Progenitor cell of endocrine pancreas (in vitro differentiated cells): ENCODE measurements at places on chromosomes 3 and 15.

DNA sequence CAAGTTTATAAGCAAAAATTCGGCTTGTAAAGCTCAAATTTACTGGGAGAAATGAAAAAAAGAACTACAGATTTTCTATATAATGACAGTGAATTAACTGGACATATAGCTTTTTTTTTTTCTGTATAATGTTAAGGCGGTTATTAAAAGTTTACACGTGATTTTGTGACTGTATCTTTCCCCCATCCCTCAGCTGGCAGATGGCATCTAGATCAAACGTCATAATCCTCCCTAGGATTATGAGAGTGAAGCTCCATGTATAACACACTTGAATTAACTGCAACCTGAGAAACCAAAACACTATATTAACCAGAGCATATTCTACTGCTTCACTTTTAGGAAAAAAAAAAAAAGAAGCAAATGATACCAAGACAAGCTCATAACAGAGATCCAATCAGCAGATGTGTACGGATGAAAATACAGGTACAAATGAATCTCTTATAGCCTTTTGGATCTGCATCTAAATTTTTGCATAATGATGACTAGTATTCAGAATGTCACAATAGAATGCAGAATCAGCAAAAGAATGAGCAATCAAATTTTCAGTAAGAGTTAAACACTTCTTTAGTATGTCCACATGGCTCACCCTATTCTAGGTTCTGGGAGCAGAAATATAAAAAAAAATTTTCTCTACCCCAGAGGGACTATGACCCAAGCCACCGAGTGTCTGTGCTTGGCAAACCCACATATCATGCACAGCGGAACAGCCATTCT lies 12.4 kb downstream of the MOBP start:
- no peak overlapping the region for H3K4me3 ChIP-seq
- no peaks in the 10 kb centered on the region for H3K4me1 ChIP-seq
- DNase-seq: no peak
- no peak overlapping the region for H3K27ac ChIP-seq
- no peaks in the 10 kb centered on the region for H3K36me3 ChIP-seq
- no peaks in the 10 kb centered on the region for H3K27me3 ChIP-seq

DNA sequence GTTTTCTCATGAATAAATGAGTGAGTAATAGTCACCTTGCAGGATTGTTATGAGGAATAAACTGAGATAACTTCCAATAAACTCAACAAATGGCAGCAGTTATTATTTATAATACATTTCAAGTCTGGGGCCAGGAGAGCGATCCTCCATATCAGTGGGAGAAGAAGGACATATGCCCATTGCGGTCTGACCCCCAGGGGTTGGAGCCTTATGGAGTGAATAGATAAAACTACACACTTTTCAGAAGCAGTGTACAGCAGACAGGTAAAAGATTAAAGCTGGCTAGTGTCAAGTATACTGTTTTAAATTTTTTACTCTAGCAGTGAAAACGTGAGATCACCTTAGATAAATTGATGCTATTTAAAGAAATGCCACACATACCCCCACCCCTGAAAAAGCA lies 43.5 kb downstream of the DIPK2A start:
- H3K27me3 ChIP-seq: no peaks in the 10 kb centered on the region
- H3K27ac ChIP-seq: no peak overlapping the region
- H3K36me3 ChIP-seq: no peaks in the 10 kb centered on the region
- H3K4me1 ChIP-seq: no peaks in the 10 kb centered on the region

DNA sequence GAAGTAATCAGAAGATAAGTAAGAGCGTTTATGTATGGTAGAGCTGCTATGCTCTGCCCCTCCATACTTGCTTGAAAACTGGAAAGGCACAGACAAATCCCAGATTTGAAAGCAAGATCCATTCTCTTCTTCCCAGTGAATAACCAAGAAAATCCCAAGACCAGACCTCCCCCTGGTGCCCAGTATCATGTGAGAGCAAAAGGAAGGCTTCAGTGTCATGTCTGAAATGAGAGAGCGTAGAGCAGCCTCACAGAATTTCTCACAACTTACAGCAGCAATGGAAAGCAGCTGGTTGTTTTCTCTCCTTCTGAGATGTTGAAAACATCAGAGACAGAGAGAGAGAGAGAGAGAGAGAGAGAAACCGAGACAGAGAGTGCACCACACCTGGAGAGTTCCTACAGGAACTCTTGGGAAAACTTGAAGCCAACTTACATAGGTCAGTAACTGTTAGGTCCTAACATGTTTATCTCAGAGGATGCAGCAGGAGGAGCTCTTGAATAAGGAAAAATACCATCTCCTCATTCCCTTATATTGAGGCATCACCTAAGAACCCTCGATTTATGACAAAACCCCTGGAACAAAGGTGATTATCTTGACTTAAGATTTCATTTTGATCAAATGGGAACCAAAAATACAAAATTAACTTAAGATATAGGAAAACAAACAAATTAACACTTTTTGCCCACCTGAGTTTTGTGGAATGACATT lies 273.3 kb downstream of the NSUN3 start:
- no peaks in the 10 kb centered on the region for H3K36me3 ChIP-seq
- H3K4me1 ChIP-seq: no peaks in the 10 kb centered on the region
- H3K4me3 ChIP-seq: no peak overlapping the region
- no peak for DNase-seq
- H3K27ac ChIP-seq: no peak overlapping the region
- no peaks in the 10 kb centered on the region for H3K27me3 ChIP-seq

- no peak overlapping the region for H3K4me3 ChIP-seq
- no peak for DNase-seq
- H3K4me1 ChIP-seq: peaks cover 1% of the 10 kb centered on the region
- H3K27ac ChIP-seq: no peak overlapping the region
- H3K36me3 ChIP-seq: no peaks in the 10 kb centered on the region
Observed at GRCh38 chr15:40289140-40289775, 6.4 kb upstream of the ANKRD63 start.

DNA sequence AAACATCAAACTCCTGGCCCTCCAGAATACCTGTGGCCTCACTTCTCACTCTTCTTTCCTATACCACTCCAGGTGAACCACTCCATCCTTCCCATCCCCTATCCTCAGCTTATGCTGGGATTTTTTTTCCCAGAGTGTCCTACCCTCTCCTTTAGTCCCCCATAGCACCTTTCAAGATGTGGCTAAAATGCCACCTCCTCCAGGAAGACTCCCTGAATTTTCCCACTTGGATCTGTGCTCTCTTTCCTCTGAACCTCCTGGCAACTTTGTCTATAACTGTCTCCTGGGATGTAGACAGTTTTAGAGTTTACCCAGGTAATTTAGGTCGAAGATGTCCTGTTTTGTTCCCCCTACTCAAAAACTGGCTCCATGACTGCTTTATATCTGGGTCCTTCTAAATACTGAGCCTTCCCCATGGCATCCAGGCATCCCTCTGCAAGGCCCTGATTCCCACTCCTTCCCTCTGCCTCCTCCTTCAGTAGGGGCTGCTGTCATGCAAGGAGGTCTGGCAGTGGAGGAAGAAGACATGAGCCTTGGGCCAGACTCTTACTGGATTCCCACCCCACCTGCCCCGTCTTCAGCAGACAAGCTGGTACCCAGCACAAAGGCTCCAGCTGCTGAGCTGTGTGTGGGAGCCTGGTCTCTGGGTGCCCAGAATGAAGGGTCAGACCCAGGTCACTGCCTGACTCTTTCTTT lies 161.5 kb downstream of the SMAD6 start:
- H3K4me3 ChIP-seq: no peak overlapping the region
- H3K4me1 ChIP-seq: peaks cover 5% of the 10 kb centered on the region
- H3K36me3 ChIP-seq: no peaks in the 10 kb centered on the region

DNA sequence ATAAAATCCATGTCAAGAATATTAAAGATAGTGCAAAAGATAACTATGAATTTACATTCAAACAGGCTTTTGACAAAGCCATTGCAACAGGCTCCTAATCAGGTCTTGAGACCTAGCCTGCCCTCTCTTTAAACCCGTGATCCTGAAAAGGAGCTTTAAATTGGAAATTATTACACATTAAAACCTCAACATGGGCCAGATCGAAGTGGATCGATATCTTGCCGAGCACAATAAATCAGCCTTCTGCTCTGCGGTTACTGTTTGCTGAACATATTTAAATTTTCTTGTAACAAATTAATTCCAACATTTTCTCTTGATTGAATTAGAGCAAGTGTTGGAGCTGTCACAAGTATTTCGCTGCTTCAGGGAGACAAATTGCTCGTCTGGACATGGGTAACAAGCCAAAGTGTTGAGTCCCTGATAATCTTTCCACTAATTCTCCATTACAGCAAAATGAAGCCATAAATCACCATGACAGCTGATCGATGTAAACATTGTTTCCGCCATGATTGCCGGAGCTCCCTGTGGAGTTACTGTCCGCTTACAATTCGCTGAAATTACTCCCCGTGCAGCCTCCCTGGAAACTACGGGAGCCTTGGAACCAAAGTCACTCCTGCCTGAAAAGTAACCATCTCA lies 47.6 kb downstream of the SHOX2 start:
- no peaks in the 10 kb centered on the region for H3K36me3 ChIP-seq
- no peaks in the 10 kb centered on the region for H3K27me3 ChIP-seq
- DNase-seq: no peak
- H3K4me1 ChIP-seq: peaks cover 5% of the 10 kb centered on the region

DNA sequence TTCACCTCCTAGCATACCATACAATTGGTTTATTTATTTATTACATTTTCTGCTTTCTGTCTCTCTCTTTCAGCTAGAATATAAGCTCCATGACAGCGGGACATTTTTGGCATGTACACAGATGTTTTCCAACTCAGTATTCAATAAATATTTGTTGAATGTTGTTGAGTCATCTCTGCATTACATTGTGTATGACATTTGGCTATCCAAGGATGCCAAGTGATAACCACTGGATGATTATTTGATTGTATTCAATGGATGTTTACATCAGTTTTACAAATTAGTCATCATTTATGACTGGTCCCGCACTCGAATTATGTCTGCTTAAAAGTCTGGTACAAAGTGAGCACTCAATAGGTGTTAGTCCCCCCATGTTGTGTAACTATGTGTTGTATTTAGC lies 49.5 kb upstream of the STXBP5L start:
- H3K36me3 ChIP-seq: peaks cover 4% of the 10 kb centered on the region
- DNase-seq: no peak
- H3K27ac ChIP-seq: no peak overlapping the region
- H3K27me3 ChIP-seq: no peaks in the 10 kb centered on the region
- peaks cover 19% of the 10 kb centered on the region for H3K4me1 ChIP-seq
- no peak overlapping the region for H3K4me3 ChIP-seq

DNA sequence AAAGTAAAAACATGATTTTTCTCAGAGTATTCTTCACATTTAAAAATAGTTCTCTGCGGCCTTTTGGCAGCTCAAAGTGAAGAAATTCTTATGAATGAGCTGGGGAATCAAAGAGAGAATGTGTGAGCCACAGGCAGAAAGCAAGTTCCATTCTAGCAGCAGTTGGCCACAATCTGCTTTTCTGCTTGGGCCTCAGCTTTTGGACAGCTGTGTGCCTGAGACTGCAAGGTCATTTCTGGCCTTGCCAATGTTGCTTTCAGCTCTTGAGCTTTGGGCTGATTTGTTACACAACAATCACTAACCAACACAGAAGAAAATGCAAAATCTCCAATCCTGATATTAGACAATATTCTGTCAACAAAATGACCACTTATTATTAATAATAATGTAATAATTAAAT lies 14.4 kb upstream of the TM4SF4 start:
- H3K36me3 ChIP-seq: peaks cover 2% of the 10 kb centered on the region
- no peak for DNase-seq
- no peaks in the 10 kb centered on the region for H3K27me3 ChIP-seq
- no peak overlapping the region for H3K4me3 ChIP-seq
- H3K4me1 ChIP-seq: peaks cover 8% of the 10 kb centered on the region
- no peak overlapping the region for H3K27ac ChIP-seq

- H3K27ac ChIP-seq: no peak overlapping the region
- H3K27me3 ChIP-seq: no peaks in the 10 kb centered on the region
- H3K36me3 ChIP-seq: no peaks in the 10 kb centered on the region
- H3K4me1 ChIP-seq: peaks cover 4% of the 10 kb centered on the region
- no peak for DNase-seq
- H3K4me3 ChIP-seq: no peak overlapping the region
Observed at GRCh38 chr3:87191641-87192040, 35.5 kb upstream of the CHMP2B start.

DNA sequence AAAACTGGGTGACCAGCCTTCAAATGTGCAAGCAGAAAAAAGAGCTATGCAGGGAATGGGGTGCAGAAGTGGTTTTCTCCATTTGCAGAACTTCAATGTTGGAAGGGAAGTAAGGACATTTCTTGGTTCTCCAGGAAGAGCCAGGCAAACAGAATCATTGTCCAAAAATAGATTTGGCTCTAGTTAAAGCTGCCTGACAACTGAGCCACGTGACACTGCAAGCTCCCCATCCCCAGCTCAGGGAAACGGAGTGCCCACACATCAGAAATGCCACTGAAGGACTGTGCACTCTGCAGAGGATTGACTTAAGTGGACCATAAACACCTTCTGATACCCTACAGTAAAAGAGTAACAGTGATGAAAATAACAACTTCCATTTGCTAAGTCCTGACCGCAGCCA lies 195.6 kb upstream of the NSMCE3 start:
- H3K36me3 ChIP-seq: no peaks in the 10 kb centered on the region
- H3K4me1 ChIP-seq: no peaks in the 10 kb centered on the region
- DNase-seq: no peak
- no peak overlapping the region for H3K27ac ChIP-seq
- peaks cover 7% of the 10 kb centered on the region for H3K27me3 ChIP-seq

DNA sequence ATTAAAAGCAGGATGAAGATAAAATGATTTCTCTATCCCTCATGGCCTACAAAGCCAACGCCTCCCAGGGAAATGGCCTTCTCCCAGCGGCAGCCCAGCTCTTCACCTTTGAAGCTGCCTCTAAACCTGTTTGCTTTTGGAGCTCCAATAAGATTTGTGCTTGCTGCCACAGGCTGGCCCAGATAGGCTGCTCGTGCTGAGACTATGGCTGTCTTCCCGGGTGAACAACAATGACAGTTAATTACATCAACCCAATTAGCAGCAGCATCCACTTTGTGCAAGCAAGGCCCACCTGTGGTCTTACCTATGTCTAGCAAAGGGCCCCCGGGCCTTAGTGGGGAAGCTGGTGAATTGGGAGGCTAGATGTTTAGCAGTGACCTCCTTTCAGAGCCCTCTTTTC lies 179.6 kb downstream of the P3H2 start:
- no peaks in the 10 kb centered on the region for H3K36me3 ChIP-seq
- H3K27me3 ChIP-seq: peaks cover 32% of the 10 kb centered on the region
- peaks cover 17% of the 10 kb centered on the region for H3K4me1 ChIP-seq
- H3K4me3 ChIP-seq: no peak overlapping the region
- H3K27ac ChIP-seq: peak overlapping the region; percentile 88
- no peak for DNase-seq

GRCh38 chr3:168467115-168467714 lies 371.5 kb upstream of the GOLIM4 start:
- no peak overlapping the region for H3K27ac ChIP-seq
- H3K4me1 ChIP-seq: peaks cover 2% of the 10 kb centered on the region
- H3K36me3 ChIP-seq: peaks cover 14% of the 10 kb centered on the region
- H3K4me3 ChIP-seq: no peak overlapping the region
- no peaks in the 10 kb centered on the region for H3K27me3 ChIP-seq

- H3K27ac ChIP-seq: no peak overlapping the region
- peaks cover 5% of the 10 kb centered on the region for H3K36me3 ChIP-seq
- H3K4me3 ChIP-seq: no peak overlapping the region
- H3K4me1 ChIP-seq: peaks cover 9% of the 10 kb centered on the region
- DNase-seq: no peak
Observed at GRCh38 chr3:195093731-195094130, 177.2 kb downstream of the XXYLT1 start.
